ENCODE measurements at places on chromosomes 7 and 10.

DNA sequence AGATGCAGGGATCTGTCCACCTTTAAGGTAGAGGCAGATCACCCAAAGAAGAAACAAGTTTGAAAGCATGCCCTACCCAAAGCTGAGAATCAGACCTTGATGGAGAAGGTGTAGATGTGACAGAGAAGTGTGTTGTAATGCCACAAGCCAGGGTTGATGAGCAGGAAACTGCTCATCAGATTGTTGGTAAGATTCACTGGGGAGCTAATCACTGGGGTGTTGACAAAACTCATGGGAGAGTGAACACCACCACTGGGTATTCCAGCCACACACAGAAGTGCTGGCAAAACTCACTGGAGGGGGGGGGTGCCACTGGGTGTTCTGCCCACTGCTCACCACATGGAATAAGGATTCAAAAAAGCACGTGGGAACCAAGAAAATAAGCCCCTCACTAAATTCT, 95.2 kb downstream of the IQUB start:
- no peak for DNase-seq

DNA sequence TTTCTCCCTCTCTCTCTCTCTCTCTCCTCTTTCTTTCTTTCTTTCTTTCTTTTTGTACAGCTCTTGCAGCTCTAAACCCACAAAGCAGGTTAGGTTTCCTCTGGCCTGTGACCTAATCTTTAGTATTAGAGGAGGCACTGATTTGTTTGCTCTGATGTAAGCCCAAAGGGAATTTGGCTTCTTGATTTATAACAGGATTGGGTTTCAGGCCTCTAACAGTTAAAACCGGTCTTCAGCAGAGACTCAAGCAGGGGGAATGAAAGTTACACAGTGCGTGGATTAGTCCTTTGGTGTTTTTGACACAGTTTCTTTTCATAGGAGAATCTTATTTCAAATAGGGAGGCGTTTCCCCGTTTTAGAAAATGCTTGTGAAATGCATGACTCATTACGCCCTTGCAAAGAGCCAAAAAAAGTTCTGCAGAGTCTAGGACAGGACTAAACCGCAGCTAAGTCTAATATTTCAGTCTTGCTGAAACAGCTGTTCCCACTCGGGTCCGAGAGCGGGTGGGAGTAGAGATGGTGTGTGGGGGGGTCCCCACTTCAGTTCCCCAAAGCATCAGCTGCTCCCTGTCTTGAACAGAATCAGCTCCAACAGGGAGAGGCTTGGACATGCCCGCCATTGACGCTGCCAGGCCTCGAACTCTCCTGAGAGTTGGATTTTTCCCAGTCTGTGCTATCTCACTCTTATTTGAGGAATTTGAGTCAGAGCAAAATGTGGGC, 296.5 kb upstream of the PITRM1 start:
- peak; percentile 62 for DNase-seq

DNA sequence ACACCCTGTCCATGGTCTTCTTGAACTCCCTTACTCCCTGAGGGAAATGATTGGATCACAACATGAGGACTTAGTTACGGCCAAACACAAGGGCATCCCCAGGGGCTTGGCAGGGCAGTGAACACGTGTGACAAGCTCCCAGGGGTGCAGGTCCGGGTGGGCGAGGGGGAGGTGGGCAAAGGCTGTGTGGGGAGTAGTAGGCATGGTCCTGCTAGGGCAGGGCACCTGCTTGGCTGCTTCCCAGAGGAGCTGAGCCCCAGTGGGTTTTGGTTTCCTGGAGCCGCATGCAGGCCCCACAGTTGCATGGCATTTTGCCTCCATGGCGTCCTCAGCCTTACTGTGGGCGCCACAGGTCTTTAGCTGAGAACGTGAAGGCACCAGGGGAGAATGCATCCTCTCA, 46.6 kb upstream of the ZNF32 start:
- no peak for DNase-seq

DNA sequence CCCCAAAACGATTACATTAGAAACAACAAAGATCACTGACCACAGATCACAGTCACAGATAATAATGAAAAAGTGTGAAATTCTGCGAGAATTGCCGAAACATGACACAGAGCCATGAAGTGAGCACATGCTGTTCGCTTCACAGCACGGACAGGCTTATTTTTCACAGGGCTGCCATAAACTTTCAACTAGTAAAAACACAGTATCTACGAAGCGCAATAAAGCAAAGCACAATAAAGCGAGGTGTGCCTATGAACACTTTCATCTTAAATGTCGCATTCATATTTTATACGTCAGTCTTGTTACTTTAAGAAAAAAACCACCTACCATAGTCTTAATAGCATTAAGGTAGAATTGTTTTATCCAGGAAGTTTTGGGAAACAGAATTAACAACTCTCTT, 51.5 kb downstream of the ESYT2 start:
- DNase-seq: no peak

GRCh38 chr10:89086801-89087521, 96.4 kb downstream of the FAS start:
- DNase-seq: peak; percentile 81

- DNase-seq: no peak
Observed at GRCh38 chr7:17548014-17548653, 249.7 kb downstream of the AHR start.

GRCh38 chr10:86349474-86349873, 17.1 kb downstream of the GRID1 start:
- DNase-seq: no peak

GRCh38 chr7:92997152-92997551, 120.6 kb downstream of the SAMD9 start:
- no peak for DNase-seq

All from tibial artery (tissue), 4 donors.